ENCODE measurements at places on chromosomes 11 and 22.
A peak's percentile ranks its signal among the peaks of the same experiment; 100 is the strongest.

GRCh38 chr11:66045177-66045639 is 3.8 kb downstream of the GAL3ST3 start:
- peak; percentile 89 for DNase-seq

DNA sequence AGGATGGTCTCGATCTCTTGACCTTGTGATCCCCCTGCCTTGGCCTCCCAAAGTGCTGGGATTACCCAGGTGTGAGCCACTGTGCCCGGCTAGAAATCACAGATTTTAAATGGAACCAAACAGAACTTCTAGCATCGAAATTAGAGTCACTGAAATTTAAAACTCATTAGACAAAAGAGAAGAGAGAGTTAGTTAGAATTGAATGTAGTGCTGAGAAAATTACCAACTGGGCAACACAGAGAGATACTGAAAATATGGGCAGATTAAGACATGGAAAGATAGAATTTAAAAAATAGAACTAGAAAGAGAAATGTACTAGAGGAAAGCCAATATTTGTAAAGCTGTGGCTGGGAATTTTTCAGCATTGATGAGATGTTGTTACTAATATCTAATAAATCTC is 217.9 kb downstream of the TBC1D22A start:
- no peak for DNase-seq

DNA sequence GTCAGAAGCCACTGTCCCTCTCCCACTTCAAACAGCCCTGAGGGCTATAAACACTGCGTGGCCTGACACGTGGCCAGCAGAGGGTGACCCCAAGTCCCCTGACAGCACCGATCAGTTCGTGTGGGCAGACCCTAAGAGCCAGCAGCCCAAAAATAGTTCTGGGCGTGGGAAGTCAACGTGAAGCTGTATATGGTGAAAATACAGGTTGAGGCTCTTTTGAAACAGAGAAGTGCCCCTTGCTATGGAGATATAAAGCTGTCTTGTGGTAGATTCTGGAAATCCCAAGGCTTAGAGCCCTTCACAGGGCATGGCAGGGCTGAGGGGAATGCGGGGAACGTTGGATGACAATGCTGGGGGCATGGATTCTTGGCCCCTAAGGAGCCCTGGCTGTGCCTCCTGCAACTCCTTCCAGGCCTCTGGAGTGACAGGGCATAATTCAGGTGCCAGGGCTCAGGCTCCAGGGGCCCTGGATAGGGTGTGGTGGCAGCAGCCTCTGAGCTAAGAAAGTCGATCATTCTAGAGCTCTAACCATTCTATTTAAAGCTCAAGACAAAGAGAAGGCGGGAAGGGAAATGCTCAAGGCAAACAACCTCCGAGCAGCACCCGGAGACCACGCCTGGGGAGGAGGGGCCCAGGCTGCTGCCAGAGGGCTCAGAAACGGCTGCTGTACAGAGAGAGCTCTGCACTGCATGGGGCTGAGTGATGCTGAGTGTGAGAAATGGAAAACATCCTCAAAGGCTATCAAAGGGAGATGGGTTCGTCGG is 60.4 kb upstream of the CD5 start:
- DNase-seq, result peak; percentile 85

DNA sequence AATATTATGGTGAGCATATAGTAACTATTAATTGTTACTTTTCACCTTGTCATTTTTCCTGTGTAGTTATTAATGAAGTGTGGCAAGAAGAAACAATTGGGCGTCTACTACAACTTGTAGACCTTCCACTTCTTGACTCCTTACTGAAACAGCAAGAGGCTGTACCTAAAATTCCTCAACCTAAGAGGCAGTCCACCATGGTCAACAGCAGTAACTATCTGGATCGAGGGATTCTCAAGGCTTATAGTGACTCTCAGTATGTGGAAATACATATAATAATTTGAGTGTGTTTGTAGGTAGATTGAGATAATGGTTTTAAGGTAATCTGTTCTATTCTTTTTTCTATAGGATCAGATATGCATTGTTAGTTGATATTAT is 10.8 kb upstream of the TCP11L1 start:
- DNase-seq, result no peak

GRCh38 chr22:17578136-17578754 is 14.9 kb downstream of the SLC25A18 start:
- DNase-seq, result no peak

GRCh38 chr11:96114178-96115064 is 190.5 kb upstream of the MTMR2 start:
- no peak for DNase-seq

DNA sequence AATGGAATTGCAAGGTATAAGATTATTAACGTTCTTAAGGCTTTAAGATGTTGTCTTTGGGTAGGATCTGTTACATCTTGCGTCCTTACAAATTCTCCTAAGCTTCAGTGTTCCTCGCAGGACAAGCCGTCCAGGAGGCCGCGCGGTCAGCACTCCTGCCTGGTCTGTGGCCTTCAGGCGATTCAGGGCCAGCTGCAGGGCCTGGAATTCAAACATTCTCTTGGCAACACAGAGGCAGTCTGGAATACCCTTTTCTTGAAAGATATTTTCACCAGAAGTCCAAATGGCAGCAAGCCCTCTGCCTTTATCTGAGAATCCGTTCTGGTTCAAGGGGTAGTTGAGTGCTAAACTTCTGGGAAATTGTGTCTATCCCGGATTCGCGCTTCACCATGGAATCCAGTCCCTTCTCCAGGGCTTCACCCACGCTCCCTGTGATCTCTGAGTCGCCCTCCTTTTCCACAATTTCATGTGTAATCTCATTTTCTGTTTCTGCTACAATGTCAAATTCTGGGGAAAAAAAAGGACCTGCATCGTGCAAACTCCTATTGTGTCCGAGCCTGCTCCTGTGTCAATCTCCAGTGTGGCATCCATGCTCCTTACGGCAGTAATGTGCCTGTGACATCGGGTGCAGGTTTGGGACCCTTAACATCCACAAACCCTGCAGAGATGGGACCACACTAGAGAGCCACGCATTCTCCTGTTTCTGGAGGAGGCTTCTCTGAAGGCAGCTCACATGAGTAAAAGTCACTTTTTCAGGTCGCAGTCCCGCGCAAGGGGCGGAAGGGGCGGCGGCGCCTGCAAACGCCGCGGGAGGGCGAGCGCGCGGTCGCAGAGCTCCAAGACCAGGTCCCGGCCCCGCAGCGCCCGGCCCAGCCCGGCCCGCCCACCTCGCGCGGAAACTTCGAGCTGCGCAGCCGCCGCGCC is 25.4 kb upstream of the SORL1 start:
- DNase-seq, result peak; percentile 65

DNA sequence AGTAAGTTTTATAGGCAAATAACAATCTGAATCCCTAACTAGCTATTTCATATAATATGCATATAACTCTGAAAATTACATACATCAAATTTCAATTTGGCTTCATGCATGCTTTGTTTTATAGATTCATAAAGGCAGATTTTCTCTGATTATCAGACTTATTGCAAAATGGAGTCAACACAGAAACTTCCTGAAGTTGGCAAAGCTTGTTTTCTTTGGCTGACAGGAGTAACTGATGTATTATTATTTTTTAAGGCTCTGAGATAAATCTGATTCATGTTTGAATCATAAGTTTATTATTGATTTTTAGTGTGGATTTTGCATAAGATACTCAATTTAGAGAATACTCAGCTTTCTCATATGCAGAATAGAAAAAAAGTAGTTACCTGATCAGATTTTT is 356.3 kb upstream of the CCDC90B start:
- DNase-seq, result no peak

- no peak for DNase-seq
Observed at GRCh38 chr22:40511604-40512003, 124.9 kb downstream of the MRTFA start.

DNA sequence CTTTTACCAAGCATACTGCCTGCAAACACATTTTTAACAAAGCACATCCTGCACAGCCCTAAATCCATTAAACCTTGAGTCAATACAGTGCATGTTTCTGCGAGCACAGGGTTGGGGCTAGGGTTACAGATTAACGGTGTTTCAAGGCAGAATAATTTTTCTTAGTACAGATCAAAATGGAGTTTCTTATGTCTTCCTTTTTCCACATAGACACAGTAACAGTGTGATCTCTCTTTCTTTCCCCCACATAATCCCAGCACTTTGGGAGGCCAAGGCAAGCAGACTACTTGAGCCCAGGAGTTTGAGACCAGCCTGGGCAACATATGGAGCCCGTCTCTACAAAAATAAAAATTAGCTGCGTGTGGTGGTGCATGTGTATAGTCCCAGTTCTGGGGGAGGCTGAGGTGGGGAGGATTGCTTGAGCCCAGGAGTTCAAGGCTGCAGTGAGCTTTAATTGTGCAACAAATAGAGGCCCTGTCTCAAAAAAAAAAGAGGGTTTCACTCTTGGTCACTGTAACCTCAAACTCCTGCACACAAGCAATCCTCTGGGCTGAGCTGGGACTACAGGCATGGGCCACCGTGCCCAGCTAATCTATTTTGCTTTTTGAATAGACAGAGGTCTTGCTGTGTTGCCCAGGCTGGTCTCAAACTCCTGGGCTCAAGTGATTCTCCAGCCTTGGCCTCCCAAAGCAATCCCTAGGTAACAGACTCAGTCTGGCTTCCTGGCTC is 19.7 kb upstream of the SLC3A2 start:
- DNase-seq, result no peak

GRCh38 chr11:26088391-26088790 is 243.5 kb upstream of the ANO3 start:
- DNase-seq, result no peak

- no peak for DNase-seq
Observed at GRCh38 chr11:42593441-42593840, 718.4 kb upstream of the API5 start.

DNA sequence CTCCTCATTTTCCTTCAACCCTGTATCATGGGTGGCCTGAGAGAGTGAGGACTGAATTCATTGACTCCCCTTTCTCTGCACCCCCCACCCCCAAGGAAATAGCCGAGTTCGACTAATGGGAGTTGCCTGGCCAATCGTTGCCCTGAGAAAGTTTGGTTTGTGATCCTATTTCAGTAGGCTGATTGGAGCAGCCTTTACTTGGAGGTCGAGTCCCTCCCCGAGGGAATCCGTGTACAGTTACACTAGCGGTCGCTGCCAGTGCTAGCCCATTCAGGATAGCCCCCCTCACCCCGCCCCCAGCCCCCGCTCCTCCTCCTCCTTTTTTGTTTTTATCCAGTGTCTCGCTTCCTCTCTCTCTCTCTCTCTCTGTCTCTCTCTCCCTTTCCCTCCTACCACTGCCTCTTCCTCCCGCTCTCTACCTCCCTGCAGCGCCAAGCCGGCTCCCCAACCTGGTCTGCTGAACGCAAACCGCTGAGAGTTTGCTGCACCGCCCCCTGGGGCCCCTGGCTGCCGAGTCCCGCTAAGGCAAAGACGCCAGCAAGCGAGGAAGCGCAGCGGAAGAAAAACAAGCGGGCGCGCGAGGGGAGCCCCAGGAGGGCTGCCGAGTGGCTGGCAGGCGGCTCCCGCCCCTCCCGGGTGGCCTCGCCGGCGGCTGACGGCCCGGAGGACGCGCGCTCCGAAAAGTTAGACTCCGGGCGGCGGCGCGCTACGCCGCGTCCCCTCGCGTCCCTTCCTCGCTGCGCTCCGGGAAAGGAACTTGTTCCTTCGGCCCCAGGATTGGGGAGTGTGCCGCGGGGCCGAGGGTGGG is at the start of gene GRAMD1B:
Gene GRAMD1B, plus strand, starts transcription at position 357 of the 808 bp plus-strand sequence. CDS start 524 bp downstream, outside the sequence.
- peak; percentile 85 for DNase-seq

GRCh38 chr11:61826930-61827570 is 1.1 kb upstream of the FADS2 start:
- no peak for DNase-seq

GRCh38 chr11:110026858-110027626 is 66.2 kb upstream of the ZC3H12C start:
- DNase-seq, result no peak

- no peak for DNase-seq
Observed at GRCh38 chr22:24465566-24465965, 29.6 kb upstream of the UPB1 start.

DNA sequence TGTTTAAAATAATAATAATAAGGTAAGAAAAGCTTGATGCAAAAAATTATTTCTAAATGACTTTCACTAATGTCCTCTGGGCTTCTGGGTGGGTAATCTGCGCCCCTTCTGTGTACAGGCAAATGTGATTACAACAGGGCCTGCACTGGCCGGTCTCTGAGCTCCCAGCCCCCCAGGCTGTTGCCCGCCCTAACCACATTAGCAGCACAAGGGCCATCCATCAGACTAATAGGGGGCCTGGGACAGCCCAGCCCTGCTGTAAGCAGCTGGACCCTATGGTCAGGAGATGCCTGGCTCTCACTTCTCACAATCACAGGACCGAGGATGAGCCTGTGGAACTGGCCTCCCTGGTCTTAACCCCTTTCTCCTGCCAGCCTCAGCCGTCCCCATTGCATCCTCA is 388.4 kb downstream of the BUD13 start:
- no peak for DNase-seq

DNA sequence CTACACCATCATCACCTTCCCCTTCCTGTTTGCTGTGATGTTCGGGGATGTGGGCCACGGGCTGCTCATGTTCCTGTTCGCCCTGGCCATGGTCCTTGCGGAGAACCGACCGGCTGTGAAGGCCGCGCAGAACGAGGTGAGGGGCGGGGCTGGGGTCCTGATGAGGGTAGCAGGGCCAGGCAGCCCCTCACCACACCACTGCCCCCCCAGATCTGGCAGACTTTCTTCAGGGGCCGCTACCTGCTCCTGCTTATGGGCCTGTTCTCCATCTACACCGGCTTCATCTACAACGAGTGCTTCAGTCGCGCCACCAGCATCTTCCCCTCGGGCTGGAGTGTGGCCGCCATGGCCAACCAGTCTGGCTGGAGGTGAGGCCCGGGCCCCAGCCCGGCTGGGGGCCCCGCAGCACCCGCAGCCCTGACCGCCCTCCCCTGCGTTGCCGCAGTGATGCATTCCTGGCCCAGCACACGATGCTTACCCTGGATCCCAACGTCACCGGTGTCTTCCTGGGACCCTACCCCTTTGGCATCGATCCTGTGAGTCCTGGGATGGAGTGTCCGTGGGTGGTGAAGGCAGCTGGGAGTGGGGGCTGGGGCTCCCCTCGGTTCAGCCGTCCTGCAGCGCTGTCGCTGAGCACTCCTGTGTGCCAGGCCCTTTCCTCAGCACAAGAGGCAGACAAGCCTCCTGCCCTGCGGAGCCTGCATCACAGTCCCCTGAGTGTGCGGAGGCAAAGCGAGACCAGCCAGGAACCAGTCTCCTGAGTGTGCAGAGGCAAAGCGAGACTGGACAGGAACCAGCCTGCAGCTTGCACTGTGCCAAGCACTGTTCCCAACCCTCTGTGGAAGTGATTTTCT is 8.8 kb downstream of the TCIRG1 start:
- DNase-seq, result no peak

DNA sequence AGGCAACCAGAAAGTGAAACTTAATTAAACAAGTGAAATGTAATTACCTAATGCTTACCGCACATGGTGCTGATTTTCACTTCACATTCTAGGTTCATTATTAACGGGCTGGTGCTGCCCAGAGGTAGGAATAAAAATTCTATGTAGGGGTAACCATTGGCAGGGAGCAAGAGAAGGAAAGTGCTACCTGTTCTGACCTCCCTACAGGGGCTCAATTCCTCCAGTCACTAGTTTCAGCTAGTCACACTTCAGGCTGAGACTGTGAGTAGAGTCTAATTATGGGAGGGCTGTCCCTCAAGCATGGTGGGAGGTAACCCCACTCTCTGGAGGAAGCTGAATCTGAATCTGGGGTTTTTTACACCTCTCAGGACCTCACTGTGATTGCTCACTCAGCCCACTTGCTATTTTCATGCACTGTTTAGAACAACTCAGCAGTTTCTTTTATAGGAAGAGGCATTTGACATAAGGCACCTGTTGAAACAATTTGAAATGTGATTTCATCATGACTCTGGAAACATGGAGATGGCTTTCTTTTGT is 75.4 kb downstream of the MAML2 start:
- DNase-seq, result peak; percentile 60

Data from activated CD4-positive, alpha-beta T cell treated with anti-CD3 and anti-CD28 coated beads for 48 hours (primary cell).